ENCODE measurements at places on chromosomes 12 and 14.
A peak's percentile ranks its signal among the peaks of the same experiment; 100 is the strongest.

GRCh38 chr14:68172216-68172615 is 352.6 kb downstream of the RAD51B start:
- no peak for DNase-seq

- no peak for DNase-seq
Observed at GRCh38 chr14:37116933-37117849, 55.2 kb downstream of the SLC25A21 start.

DNA sequence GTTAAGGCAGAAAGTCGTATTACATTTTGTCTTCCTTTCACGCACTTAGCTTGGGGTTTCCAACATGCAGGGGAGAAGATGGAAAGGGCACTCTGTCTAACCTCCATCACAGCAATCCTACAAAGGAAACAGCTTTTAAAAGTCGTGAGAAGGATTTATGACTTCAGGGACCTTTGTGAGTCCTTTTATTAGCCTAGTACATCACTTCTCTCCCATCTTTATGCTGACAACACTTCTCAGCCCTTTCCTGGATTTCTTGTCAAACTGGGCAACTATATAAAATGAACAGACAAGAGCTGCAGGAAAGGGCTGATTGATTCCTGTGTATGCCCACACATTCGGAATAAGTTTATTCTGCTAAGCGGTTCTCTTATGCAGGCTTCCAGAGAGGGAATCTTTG is 159.0 kb downstream of the DERA start:
- no peak for DNase-seq

GRCh38 chr14:30005114-30005808 is 77.6 kb upstream of the PRKD1 start:
- no peak for DNase-seq

DNA sequence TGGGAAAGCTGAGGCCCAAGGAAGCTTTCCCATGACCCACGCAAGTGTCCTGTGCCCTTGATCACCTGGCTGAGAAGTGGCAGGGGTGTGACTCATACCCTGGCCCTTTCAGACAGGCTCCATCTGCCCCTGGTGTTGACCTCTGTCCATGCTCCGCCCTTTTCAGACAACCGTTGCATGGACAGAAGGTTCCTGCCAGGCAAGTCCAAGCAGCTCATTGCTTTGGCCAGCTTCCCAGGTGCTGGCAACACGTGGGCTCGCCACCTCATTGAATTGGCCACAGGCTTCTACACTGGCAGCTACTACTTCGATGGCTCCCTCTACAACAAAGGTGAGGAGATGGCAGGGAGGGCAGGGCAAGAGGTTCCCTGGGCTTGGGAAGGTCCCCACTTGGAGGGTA is 103.5 kb downstream of the WSCD2 start:
- no peak for DNase-seq

GRCh38 chr12:75087654-75088053 is 122.0 kb downstream of the KCNC2 start:
- DNase-seq = no peak

DNA sequence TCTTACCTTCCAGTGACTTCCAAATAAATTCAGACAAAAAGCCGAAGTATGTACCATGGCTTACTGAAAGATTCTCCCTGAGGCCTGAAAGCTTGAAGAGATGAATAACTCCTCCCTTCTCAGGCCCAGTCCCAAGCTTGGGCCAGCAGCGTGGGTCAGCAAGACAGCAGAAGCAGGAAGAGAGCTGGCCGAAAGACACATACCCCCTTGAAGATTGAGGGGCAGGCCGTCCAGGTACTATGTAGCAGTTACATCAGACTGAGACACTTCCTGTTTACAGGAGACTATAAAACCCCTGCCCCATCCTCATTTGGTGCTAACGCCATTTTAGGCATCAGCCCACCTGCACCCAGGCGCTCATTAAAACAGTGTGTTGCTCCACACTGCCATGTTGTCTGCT is 15.0 kb downstream of the NDUFA12 start:
- no peak for DNase-seq

DNA sequence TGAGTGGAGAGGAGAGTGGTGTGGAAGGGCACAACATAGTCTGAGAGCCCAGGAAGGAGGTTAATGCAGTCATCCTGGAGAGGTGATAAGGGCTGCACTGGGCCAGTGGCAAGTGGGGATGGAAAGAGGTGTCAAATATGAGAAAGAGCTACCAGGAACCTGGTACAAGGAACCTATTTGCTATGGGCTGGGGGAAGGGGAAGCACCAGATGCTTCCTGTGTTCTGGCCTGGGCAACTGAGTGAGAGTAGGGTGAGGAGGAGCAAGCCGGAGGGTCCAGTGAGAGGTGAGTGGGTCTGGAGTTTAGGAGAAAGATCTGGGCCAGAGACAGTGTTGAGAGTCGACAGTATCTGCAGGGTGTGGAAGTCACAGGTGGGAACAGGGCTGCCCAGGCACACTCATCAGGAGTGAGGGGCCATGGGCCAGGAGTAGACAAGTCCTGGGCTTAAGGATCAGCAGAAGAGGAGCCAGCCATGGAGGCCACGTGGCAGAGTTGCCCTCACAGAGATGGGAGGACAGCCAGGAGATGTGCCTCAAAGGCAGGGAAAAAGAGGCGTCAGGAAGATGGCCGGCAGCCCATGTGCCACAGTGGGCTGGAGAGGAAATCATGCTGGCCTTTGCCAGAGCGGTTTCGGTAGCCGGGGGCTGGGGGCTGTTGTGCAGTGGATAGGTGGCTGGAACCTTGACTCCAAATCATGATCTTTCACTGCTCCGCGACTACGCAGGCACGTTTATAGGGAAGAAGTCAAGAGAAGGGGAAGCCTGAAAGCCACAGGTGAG is 2.9 kb upstream of the AQP6 start:
- DNase-seq = no peak

DNA sequence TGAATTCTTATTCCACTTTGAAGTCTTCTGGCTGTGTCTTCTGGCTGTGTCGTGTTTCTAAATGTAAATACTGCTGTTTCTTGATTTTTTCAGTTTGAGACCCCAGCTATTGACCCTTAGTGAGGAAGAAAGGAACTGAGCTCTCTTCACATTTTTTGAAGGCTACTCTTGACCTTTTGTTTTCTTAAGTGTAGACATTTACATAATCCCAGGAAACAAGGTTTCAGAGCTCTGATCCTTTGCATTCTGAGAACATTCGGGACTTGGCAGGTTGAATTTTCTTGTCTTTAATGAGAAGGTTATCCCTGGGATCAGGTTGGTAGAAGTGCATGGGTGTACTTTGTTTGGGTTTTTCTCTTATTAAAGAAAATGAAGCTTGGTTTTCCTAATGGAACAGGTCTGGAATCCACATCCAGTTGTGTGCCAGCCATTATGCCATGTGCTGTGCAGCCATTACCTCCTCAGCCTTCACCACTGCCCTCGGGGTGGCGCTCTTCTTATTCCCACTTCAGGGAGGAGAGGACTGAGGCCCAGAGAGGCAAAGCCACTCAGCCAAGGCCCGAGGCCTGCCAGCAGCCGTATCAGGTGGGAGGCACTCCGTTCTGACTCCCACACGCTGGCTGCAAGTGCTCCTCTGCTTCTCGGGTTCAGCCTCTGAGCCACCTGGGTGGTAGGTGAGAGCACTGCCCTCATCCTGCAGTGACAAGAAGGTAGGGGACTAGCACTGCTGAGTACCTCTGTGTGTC is 120.9 kb downstream of the BEGAIN start:
- no peak for DNase-seq

GRCh38 chr12:117603316-117604113 is 242.1 kb upstream of the NOS1 start:
- DNase-seq = no peak

DNA sequence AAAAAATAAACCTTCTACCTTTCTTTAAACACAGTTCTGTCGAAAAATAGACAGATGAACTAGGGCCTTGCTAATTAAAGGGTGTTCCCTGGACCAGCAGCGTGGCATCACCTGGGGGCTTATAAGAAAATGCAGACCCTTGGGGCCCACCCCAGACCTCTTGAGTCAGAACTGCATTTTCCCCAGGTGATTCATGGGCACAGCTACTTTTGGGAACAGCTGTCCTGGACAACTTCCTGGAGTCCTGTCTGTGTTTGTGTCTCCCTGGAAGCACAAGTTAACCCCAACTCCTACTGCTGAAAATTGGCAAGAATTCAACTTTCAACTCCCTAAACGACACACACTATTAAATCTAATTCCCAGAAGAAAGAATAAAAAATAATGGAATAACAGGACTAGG is 17.8 kb downstream of the FBLN5 start:
- no peak for DNase-seq

GRCh38 chr14:61675291-61675690 is 20.0 kb upstream of the HIF1A start:
- DNase-seq = no peak

GRCh38 chr14:102668291-102668873 is 75.9 kb downstream of the RCOR1 start:
- DNase-seq = no peak

DNA sequence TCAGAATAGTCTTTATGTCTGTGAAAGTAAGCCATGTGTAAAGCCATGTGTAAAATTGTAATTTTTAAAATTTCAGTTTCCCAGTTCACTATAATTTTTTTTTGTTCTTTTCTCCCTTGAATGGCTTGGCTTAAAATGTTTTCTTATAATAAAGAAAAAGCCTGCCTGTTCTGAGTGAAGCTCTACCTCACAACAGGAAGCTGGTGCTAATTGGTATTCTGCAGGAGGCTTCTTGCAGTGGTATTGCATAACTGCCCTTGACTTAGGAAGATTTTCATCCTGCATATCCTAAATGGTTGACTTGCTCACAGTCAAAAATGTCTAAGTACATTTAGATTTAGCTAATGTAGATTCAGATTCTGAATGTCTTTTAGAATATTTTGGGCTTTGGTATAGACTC is 49.5 kb downstream of the ATP2A2 start:
- DNase-seq = no peak

GRCh38 chr14:76951166-76951565 is 77.3 kb downstream of the IRF2BPL start:
- no peak for DNase-seq

DNA sequence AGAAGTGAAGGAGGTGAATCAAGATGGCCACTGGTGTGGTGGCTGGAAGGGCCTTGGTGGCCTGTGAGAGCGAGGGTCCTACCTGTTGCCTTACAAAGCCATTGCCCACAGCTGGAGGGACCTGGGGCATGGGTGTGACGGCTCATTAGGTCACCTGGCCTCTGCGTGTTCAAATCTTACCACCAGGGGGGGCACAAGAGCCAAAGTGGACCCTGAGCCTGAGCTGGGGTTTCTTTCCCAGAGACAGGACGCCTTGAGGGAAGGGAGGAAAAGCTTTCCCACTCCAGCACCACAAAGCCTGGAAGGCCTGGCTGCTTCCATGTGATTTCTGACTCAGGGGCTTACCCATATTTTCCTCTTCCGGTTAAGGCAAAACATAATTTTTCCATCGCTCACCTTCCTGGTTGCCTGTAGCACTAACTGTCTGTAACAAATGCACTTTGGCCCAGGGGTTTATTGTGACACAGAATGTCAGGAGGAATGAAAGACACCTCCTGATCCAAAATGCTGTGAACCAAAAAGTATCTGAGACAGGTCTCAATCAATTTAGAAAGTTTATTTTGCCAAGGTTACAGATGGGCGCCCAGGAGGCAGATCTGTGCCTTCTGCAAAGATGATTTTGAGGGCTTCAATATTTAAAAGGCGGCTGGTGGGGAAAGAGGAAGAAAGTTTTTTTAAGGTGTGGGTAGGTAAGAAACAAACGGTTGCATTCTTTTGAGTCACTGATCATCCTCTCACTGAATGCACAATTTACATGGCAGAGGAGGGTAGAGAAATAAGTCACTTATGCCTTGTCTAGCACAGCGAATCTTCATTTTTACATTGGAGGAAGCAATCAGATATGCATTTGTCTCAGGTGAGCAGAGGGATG is 4.3 kb upstream of the CD9 start:
- peak; percentile 63 for DNase-seq

All from activated T-helper 1 cell treated with anti-CD3 and anti-CD28 coated beads, Interleukin-2, amount 50 U/mL, for 16 hours (primary cell).